ENCODE measurements at places on chromosomes 11 and 22.

DNA sequence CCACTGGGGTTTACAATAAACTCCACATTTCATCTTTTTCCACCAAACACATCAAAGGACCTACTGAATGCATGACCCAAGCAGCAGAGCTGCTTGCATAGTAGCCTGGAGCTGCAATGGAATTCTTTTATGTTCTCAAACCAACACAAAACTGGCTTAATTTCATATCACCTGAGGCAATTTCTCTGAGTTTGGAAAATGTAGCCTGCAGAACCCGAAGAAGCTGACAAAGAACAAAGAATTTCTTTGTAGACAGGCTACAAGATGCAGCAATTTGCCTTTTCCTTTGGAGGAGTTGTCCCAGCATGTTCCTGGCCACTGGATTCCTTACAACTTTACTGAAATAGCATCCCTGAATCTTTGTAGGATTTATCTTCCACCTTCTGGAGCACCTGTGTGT is 5.5 kb upstream of the TECTA start:
- DNase-seq, result no peak

DNA sequence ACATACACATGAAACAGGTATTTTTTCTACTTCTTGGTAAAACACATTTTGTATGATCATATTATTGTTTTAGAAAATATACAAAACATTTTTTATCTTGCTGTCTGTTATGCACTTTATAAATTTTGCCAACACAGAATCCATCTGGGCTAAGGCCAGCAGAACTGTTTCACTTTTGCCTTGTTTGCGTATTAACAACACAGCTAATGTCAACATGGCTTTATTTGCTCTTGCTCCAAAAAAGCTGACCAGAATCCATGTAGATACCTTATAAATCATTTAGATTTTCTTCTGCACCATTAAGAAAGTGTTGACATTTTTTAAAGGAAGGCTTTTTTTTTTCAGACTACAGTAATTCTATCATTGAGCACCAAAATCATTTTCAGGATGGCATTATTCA is 58.1 kb upstream of the PGR start:
- DNase-seq, result no peak

- DNase-seq, result no peak
Observed at GRCh38 chr22:37276776-37277175, 5.5 kb upstream of the CYTH4 start.

GRCh38 chr11:121814962-121815361 is 301.1 kb downstream of the BLID start:
- DNase-seq, result no peak

GRCh38 chr11:10694486-10695239 is 1.1 kb upstream of the IRAG1 start:
- no peak for DNase-seq

DNA sequence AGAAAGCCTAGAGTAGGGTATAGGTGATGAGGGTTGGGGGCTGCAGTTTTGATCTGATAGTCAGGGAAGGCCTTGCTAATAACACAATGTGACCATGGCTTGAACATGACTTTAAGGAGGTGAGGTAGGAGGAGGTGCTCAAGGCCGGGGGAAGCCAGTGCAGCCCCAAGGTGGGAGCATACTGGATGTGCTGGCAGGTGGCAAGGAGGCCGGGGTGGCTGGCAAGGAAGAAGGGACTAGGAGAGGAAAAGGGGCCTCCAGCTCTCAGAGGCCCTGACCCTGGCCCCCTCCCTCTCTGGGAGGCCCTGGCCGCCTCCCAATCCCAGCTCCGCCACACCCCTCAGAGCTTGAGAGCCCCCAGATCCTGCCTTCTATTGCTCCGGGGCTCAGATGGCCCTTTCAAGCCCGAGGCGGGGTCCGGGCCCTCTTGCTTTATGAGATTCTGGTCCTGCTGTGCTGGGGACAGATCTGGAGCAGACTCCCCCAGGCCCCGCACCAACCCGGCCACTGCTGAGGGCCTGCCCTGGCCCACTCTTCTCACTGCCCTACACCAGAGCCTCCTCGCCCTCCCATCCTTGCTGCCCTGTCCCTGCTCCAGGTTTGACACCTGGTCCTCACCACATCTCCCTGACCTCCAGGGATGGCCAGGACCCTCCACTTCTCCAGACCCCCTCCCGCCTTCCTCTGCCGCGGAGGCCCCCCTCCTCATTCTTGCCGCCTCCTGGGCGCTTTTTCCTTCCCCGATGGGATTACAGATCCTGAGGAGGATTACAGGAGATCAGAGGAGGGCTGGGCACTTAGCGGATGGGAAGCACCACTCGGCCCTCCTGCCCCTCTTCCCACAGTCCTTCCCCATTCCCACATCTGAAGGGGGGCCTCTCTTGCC is 1.8 kb downstream of the PITPNM1 start:
- no peak for DNase-seq

- no peak for DNase-seq
Observed at GRCh38 chr22:46061501-46062231, 84.7 kb upstream of the WNT7B start.

DNA sequence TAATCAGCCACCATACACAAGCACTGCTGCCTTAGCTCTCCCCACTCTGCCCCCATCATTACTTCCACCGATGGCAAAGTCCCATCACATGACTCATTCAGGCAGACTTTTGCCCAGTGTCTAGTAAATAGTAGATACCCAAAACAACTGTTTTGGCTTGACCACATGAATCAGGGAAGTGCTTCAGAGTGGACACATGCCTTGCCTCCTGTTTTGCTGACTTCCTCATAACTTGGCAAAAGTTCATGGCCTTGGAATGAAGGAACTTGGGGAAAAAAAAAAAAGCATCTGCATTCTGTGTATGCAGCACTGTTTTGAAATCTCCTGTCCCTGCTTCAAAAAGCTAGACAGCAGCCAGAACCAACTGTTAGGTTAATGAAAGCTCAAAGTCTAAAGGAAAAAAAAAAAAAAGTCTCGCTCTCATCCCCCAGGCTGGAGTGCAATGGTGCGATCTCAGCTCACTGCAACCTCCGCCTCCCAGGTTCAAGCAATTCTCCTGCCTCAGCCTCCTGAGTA is 335.3 kb downstream of the FAM181B start:
- no peak for DNase-seq

DNA sequence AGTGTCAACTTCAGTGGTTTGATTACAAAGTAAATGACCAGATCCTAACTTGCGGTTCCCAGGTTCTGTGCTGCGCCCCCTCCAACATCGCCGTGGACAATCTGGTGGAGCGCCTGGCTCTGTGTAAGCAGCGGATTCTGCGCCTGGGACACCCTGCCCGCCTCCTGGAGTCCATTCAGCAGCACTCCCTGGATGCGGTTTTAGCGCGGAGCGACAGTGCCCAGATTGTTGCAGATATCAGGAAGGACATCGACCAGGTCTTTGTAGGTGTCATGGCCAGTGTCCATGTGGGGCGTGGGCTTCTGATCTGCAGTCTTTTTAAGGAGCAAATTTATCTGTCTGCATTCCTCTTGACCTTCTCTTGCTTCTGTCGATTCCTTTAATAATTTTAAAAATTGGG is 11.1 kb downstream of the IGHMBP2 start:
- DNase-seq, result no peak

DNA sequence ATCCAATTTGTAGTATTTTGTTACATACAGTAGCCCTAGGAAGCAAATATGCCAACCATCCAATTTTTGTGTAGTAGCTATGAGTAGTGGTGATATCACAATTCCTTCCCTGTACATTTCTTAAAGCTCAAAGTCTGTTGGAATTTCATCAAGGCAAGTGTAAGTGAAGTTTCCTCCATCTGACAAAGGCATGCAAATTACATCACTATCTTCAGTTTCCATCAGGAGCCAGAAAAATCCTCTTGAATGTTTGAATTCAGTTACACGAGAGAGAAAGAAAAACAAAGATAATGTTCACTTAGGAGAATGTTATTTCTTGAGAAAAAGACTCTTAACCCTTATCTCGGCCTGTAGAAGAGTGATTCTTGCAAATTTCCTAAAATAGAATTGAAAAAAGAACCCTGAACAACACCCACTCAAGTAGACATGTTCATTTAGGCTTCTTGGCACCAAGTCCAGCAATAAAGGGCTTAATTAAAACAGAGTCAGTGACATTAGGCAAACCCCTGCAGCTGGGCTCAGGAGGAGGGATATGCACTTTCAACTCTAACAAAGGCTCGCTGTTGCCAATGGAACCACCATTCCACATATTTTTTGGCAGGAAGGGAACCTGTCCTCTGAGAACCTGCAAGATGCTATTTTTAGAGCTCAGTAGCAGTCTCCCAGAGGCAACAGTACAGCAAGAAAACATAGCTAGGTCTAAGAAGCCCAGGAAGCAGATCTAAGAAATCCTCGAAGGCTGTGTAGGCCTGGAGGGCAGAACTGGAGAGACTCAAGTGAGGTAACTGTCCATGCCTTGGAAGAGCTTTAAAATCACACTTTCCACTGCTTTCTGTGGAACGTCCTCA is 144.6 kb downstream of the CCDC81 start:
- no peak for DNase-seq

- DNase-seq, result no peak
Observed at GRCh38 chr11:39968071-39968470, 1491.4 kb downstream of the LRRC4C start.

Data from CD4-positive, alpha-beta T cell treated with Interleukin-12 subunit alpha and Interleukin-12 subunit beta, for 1 hour (primary cell).